ENCODE measurements at places on chromosomes 7 and 10.

- no peak for DNase-seq
These were observed 30.2 kb downstream of the C10orf71 start for GRCh38 chr10:49329146-49329505.

GRCh38 chr7:30739691-30740090 lies 12.2 kb upstream of the INMT start:
- no peak for DNase-seq

- DNase-seq = no peak
These were observed 284.7 kb downstream of the HDAC9 start for GRCh38 chr7:18780266-18780665.

DNA sequence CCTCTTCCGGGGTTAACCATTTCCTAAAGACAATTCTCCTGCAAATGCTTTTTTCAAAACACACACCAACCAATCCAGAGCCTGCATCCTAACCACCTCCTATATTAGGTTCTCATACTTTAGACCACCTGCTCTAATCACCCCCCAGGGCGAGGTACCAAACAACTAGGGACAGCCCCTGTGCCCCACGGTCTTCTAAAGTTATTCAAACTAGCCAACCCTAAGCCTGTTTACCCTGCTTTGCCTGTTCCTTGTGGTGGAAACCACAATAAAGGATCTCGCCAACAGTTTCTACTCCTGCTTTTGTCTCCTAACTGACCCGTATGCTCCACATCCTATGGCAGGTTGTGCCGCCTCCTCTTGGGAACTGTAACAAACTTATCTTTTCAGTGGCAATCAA lies 21.1 kb downstream of the SP4 start:
- DNase-seq = no peak

DNA sequence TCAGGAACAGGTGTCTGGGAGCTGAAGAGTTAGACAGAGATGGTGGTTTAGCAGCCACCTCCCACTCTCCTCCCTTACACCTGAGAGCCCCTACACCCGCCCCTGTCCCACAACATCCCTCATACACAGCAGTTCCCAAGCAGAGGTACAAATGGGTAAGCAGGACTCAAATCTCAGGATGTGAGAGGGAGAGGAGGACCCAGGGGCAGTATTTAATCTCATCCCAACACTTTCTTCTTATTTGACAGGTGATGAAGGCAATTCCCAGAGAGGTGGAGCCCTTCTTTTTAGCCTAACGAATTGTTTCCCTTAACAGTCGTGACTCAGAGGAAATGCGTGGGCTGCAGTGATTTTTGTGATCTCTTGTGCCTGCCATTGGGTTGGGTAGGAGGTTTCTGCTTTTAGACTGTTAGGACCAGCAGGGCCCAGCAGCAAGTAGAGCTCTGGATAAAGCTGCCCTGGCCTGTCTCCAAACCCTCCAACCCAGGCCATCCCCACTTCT lies 191.3 kb downstream of the HECW1 start:
- peak; percentile 13 for DNase-seq

DNA sequence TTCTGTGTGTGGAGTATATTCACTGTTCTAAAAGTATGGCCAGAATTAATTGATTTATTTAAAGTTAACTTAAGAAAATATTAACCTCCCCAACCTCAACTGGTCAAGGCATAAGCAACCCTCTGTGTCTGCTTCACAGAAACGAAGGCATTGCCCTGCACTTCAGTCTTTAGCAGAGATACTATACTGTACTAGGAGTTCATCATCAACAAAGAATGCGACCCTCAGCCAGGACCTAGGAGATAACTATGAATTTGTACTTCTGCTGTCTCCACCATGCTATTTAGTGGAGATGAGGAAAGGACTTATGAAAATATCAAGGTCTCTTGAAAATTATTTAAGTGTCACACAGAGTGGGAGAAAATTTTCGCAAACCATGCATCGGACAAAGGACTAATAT lies 35.7 kb upstream of the SEMA3D start:
- no peak for DNase-seq

- peak; percentile 79 for DNase-seq
These were observed at the start of gene TSPAN12 for GRCh38 chr7:120857588-120858573. Gene TSPAN12, minus strand, starts transcription at chr7:120858144. Its CDS starts 1,381 bp downstream, at chr7:120856763.

GRCh38 chr7:65390588-65390987 lies 16.9 kb downstream of the ZNF92 start:
- no peak for DNase-seq

- DNase-seq = no peak
These were observed 77.7 kb downstream of the TRRAP start for GRCh38 chr7:98955992-98956391.

DNA sequence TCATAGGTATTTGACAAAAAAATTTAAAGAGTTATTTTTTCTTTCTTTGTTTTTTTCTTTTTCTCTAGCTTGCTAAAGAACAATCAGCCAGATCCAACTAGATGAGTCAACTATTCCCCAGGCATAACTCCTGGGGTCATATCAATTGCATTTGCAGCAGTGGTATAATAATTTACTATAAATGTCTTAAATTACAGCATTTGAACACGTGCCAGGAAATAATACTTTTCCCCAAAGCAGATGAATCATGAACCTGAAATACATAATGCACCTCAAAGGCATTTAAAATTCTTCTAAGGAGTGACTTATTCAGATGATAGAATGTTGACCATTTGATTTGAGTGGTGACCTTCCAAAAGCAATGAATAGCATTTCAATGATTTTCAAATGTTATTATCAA lies 190.1 kb downstream of the LRRTM3 start:
- DNase-seq = peak; percentile 69

GRCh38 chr7:50228148-50228547 lies 76.4 kb upstream of the IKZF1 start:
- DNase-seq = no peak
